H1 (cell line): ENCODE measurements at places on chromosomes 2 and 18. TPM values are rescaled to one million over a fixed set of nuclear protein-coding genes. Genes with fewer than 3 reads are reported as not detected.

DNA sequence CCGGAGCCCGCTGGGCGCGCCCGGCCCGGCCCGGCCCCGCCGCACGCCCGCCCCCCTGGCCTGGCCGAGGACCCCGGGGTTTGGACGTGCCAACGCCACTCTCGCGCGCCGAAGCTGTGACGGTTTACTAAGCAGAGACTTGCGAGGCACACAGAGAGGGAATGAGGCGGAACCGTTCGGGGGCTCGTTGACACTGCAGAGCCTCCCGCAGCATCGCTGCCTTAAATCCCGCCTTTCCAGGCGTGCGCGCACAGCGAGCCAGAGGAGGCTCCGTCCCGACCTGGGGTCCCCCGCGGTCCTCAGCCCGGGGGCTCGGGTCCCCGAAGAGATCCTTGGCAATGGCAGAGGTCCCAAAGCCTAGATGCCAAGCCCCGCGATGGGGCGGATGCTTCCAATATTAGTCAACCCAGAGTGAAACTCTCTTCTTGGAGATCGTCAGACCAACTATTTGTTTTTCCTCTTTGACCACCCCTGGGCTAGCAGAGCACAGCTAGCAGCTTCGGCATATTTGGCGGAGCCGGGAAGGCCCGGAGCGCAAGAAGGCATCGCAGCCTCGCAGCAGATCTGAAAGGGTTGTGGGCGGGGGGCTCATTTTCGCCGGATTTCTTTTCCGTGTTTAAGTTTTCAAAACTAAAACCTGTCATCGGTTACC, at the start of gene ZNF385B:
ZNF385B (minus strand) TSS at position 197 of the 652 bp plus-strand sequence.
- peak; percentile 15 for DNase-seq

DNA sequence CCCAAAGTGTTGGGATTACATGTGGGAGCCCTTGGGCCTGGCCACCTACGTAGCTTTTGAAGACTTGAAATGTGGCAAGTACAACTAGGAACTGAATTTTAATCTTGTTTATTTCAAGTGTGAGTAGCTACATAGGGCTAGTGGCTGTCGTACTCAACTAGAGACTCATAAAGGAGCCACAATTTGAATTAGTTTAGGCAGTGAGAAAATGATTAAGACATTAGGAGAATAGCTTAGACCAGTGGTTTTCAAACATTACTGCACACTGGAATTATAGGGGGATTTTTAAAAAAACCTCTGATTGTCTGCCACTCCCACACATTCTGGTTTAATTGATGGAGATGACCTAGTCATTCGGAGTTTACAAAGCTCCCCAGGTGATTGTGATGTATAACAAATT, 127.1 kb downstream of the FMNL2 start:
- DNase-seq: no peak

DNA sequence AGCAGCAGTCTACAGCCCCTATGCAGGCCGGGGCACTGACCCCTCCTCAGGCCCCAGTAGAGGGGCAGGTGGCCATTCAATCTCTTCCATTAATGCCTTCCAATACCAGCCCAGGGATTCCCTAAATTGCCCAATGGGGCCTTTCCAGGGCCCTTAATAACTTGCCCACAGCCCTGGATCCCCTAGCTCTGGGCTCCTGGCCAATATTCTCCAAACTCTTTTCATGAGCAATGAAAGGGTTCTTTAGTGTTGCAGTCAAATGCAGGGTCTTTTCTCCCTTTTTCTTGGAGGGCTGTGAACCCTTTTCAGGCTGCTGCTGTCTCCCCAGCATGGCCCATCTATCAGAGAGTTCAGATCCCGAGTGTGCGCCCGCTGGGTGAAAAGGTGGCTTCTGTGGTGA, 41.3 kb upstream of the SLC1A4 start:
- no peak for DNase-seq

- DNase-seq: no peak
Measured at GRCh38 chr2:241126201-241126611, 23.1 kb downstream of the PASK start.

- DNase-seq: no peak
Measured at GRCh38 chr2:146820672-146821071, 1024.2 kb upstream of the ACVR2A start.

- no peak for DNase-seq
Measured at GRCh38 chr2:75596784-75597183, 36.0 kb upstream of the EVA1A start.

- DNase-seq: no peak
Measured at GRCh38 chr2:58127111-58127510, 80.5 kb downstream of the VRK2 start.

GRCh38 chr2:64128943-64129391, 15.3 kb downstream of the PELI1 start:
- no peak for DNase-seq

- DNase-seq: no peak
Measured at GRCh38 chr2:67526283-67526682, 129.2 kb downstream of the ETAA1 start.

GRCh38 chr18:50196261-50196660, 1.3 kb upstream of the MYO5B start:
- DNase-seq: no peak

FOXD4L1 gene
- total RNA-seq: not detected in 2 replicates

FTCDNL1 gene
- total RNA-seq: 0.61 and 0.97 TPM in 2 replicates

CD8B2 gene
- total RNA-seq: not detected in 2 replicates
